Amniotic stem cell (primary cell): ENCODE measurements at places on chromosomes 6 and 20.

GRCh38 chr6:14656078-14656521 lies 538.5 kb downstream of the CD83 start:
- DNase-seq: no peak

DNA sequence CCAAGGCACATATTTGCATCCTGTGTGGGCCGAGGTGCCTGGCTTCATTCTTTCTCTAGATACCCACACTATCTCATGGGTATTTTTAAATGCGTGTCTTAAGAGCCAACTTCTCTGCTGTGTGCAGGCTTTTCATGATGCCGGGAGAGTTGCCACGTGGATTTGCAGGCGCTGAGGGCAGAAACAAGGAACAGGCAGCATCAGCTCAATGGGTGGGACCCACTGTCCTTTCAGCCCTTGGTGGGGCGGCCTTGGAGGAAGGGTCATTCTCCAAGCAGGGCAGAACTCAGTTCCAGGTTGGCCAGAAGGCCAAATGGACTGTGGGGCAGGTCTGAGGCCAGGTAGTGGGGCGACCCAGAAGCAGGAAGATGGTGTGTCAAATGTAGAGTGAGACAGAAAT lies 84.7 kb downstream of the PHACTR3 start:
- no peak for DNase-seq

DNA sequence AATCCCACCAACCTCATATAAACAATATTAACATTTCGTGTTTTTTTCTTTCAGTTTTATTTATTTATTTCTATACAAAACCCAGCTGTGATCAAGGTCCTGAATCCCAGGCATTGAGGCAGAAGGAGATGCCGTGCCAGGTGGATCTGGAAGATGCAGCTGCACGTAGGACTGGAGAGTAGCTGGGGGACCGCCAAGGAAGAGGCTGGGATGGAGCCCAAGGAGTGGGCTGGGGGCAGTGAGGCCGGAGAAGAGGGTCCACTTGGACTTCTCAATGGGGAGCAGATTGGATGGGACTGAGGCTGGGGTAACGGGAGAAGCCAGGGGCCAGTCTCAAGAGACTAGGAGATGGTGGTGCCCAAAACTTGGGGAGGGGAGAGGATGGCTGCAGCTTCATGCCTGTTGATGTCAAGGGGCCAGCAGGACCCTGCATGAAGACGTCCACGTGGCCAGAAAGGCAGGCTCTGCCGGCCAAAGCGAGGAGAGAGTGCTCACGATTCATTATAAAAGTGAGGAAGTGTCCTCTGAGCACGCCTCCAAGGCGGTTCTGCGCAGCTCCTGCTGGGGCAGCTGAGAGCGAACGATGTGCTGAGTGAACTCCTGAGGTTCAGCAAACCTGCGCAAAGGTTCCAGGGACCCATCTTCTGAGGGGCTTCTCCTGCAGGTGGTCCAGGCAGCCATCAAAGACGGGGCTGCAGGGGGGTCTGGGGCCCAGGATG lies 110.3 kb downstream of the BMP7 start:
- DNase-seq: no peak

GRCh38 chr6:138774370-138774769 lies 801 bp downstream of the CCDC28A start:
- no peak for DNase-seq

GRCh38 chr6:90004511-90004910 lies 110.2 kb downstream of the GJA10 start:
- no peak for DNase-seq

DNA sequence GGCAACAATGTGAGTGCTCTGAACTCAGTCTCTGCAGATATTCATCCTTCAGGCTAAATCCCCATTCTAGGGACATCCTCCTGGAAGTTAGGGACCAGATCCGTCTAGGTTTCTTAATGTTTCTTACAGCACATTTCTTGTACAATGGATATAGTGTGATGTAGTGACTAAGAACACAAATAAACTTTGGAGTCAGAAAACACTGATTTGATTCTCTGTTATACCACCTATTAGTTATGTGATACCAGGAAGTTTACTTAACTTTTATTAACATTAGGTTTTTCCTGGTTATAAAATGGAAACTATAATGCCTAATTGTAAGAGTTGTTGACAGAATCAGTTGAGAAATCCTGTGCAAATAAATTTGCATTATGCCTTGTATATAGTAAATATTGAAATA lies 57.6 kb upstream of the KCNQ5 start:
- no peak for DNase-seq

- no peak for DNase-seq
Measured at GRCh38 chr20:38650010-38650409, 48.4 kb downstream of the ARHGAP40 start.

DNA sequence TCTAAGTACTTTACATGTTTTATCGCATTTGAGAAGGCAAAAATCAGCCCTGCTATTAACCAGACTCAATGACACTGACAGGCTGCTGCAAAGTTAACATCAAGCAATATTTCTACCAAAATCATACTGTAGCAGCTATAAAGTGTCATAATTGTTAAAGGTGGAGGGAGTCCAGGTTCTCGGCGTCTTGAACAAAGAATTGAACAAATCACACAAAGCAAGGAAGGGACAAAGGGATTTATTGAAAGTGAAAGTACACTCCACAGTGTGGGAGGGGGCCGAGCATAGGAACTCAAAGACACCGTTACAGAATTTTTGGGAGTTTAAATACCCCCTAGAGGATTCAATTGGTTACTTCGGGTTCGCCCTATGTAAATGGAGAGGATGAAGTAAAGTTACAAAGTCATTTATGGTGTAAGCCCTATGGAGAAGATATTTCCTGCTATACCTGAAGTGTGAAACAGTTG lies 12.9 kb upstream of the ZNF391 start:
- DNase-seq: no peak

GRCh38 chr6:122678841-122679240 lies 68.6 kb downstream of the PKIB start:
- DNase-seq: no peak

- no peak for DNase-seq
Measured at GRCh38 chr6:142002825-142003405, 129.8 kb upstream of the GJE1 start.

GRCh38 chr20:24032400-24032898 lies 43.9 kb upstream of the GGTLC1 start:
- DNase-seq: no peak

DNA sequence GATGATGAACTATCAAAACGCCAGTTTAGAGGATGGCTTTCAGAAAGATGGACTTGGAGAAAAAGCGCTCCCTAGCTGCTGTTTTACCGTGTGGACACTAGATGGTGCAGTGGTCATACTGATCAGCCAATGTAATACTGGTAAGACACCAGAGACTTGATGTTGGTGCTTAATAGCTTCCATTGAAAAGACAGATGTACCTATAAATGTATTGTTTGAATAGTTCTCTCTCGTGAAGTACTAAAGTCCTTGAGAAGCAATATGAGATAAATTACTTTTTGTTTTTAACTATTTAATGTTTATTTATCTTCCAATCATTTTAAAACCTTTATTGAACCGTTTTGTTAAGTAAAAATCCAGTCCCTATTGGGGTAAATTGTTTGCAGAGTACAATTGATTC lies 63.9 kb upstream of the FUCA2 start:
- peak; percentile 34 for DNase-seq

DNA sequence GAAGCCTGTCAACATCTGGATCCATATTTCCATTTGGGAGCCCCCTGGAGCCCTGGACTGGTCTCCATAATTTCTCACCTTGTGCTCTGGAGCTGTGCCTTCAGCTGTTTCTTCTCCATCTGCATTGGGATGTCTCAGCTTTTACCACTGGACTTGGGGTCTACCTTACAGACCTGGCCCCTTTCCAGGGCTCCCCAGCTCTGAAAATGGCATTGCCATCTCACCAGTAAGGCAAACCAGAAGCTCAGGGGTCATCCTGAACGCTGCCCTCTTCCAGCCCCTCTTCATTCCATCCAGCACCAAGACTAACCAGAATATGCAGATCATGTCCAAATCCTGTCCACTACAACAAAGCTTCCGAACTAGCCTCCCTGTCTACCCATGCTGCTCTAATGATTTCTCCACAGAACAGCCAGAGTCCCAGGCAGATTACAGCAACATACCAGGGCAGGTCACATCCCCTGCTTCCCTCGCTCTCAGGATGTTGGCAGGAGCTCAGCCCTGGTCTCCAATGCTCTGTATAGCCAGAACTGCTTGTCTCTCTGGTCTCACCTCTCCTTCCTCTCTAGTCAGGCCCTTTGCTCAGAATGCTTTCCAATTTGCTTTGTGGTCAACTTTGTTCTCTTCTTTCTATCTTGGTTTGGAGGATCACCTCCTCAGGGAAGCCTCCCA lies 17.7 kb upstream of the NNAT start:
- DNase-seq: no peak

GRCh38 chr6:90218959-90219208 lies 77.8 kb downstream of the BACH2 start:
- no peak for DNase-seq

- DNase-seq: no peak
Measured at GRCh38 chr20:31704225-31705119, 18.2 kb downstream of the BCL2L1 start.

- no peak for DNase-seq
Measured at GRCh38 chr20:62769346-62770071, 26.8 kb upstream of the MRGBP start.

DNA sequence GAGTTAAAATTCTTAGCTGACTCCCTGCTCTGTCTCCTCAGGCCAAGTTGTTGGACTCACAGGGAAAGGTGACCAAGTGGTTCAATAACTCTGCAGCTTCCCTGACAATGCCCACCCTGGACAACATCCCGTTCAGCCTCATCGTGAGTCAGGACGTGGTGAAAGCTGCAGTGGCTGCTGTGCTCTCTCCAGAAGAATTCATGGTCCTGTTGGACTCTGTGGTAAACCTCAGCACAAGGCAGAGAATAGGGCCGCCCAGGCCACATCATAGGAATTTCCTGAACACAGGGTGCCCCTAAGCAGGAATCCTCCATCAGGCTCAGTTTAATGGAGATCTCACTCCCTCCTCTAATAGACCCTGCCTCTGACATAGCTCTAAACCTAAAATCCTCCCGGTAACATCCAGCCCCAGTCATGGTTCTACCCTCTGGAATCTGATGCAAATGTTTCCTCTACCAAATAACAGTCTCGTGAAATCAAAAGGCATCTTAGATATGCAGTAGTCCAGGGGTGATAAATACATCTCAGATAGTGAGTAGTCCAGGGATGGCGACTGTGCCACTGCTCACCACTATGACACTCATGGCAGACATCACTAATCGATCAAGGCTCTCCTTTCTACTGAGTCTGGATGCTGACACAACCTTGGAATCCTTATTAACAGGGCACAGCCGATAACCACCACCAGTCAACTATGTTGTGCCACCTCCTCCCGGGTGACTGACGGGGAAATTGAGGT lies 18.3 kb downstream of the BPIFB1 start:
- DNase-seq: no peak

GRCh38 chr6:75386050-75386770 lies 101.6 kb upstream of the TMEM30A start:
- no peak for DNase-seq

- no peak for DNase-seq
Measured at GRCh38 chr20:17710379-17711266, 10.9 kb downstream of the BANF2 start.

- DNase-seq: no peak
Measured at GRCh38 chr6:44478158-44478557, 90.7 kb downstream of the CDC5L start.

- DNase-seq: peak; percentile 90
Measured at GRCh38 chr6:132131758-132132157, 180.6 kb upstream of the CCN2 start.

DNA sequence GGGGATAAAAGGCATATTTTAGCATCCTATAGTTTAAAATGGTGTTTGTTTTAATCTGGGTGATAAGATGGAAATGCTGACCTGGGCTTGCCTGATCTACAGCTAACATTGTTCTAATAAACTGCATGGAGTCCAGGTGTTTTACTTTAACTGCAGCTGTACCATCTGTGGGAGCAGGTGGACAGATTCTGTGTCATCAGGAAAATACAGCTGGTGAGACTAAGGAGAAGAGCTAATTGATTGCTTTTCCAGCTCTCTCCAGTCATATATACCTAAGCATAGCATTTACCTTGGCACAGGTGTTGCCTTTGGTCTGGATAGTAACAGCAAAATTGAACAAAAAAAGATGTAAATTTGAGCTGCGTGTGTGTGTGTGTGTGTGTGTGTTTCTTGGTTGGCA lies 31.6 kb downstream of the CBFA2T2 start:
- no peak for DNase-seq

DNA sequence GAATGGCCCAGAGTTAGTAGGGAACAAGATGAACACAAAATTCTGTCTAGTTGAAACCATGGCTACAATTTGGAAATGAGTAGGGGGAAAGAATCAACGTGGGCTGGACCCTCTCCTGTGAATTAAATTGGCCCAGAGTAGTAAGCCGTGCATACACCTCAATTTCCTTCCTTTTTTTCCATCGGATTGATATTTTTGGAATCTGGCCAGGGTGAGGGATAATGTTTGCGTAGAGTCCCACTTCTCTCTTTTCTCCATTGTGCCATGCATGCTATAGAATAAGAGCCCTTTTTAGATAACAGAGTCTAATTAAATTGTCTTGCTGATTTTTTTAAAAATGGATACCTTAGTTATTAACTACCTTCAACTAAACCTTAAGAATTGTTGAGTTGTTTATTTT lies 35.2 kb downstream of the XRN2 start:
- DNase-seq: no peak

DNA sequence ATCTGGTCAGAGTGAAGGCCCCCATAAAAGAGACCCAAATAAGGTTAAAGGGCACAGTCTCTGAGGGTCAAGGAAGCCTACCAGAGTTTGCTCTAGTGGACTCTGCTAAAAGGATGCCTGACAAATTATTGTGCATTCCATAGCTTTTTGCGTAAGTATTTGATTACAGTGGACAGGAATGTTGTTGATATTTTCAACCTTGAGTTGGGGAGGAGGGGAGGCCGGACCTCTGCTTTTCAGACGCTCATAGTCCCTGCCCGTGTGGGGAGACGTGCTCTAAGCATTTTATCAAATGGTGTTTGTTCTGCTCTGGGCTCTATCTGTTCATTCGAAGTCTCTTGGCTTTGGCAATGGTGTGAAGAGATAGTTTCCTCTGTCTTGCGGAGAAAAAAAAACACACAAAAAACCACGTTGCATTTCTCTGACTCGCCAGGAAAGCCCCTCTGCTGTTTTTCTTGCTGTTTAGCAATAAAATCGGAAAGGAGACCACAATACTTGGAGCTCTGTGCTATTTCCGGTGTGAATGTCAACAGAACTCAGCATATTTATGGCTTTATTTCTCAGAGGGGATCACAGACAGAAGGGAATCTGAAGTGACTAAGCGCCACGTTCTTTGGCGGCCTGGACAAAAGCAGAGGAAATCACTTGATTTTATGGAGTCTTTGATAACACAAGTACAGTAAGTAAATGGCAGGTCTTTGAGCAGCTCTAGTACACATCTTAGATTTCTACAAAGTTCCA lies 159.8 kb downstream of the ZFP64 start:
- no peak for DNase-seq

DNA sequence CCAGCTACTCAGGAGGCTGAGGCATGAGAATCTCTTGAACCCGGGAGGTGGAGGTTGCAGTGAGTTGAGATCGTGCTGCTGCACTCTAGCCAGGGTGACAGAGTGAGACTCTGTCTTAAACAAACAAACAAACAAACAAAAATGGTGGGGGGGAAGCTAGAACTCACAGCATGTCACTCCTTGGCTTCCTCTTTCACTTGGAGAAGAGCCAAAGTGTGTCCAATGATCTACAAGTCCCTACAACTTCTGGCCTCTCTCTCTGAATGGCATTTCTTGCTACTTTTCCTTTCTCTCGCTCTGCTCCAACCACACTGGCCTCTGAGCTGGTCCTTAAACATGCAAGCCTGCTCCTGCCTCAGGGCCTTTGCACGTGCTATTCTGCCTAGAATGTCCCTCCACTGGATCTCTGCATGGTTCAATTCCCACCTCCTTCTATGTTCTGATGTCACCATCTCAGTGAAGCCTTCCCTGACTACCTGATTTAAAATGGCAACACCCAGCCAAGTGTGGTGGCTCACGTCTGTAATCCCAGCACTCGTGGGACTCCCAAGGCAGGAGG lies 8.1 kb downstream of the TLDC2 start:
- DNase-seq: no peak
